ENCODE measurements at places on chromosomes 1 and 21.

DNA sequence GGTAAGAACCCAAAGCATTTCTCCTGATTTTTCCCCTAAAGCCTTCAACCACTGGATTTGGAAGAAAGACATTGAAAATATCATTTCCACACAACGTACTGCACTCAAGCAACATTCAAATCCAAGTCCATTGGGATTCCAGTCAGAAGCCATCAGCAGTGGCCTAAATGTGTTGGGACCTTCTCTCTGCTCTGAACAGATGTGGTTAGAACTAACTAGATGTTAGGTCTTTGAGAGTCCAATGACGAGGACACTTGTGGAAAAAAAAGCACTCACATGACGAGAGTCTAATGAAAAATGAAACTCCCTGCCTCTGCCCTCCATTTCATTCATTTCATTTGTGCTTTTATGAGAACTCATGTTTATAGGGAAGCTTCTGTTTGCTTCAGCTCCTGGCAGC, 382.3 kb downstream of the SIPA1L2 start:
- DNase-seq = no peak

GRCh38 chr1:11339346-11340232, 66.6 kb downstream of the UBIAD1 start:
- DNase-seq = peak; percentile 67

DNA sequence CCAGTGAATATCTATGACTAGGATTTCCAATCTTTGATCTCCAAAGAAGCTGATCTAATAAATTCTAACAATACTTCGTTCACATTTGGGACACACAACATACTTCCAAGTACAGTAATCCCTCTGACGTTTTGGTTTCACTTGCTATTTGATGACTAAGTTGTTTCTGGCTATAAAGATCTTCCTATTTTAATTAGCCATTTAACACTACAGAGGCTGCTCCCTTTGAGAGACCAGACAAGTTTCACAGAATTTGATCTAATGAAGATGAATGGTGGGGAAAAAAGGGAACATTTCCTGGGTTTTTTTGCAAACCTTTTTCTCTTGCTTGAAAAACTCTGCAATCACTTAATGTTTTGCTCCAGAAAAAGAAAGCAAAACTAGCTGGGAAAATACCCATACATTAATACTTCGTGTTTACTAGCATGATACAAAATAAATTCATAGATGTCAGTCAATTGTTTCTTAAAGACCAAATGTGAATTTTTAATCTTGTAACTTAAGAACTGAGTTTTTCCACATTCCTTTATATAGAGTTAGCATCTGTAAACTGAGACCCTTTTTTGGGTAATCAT, 28.0 kb upstream of the GLIS1 start:
- no peak for DNase-seq

DNA sequence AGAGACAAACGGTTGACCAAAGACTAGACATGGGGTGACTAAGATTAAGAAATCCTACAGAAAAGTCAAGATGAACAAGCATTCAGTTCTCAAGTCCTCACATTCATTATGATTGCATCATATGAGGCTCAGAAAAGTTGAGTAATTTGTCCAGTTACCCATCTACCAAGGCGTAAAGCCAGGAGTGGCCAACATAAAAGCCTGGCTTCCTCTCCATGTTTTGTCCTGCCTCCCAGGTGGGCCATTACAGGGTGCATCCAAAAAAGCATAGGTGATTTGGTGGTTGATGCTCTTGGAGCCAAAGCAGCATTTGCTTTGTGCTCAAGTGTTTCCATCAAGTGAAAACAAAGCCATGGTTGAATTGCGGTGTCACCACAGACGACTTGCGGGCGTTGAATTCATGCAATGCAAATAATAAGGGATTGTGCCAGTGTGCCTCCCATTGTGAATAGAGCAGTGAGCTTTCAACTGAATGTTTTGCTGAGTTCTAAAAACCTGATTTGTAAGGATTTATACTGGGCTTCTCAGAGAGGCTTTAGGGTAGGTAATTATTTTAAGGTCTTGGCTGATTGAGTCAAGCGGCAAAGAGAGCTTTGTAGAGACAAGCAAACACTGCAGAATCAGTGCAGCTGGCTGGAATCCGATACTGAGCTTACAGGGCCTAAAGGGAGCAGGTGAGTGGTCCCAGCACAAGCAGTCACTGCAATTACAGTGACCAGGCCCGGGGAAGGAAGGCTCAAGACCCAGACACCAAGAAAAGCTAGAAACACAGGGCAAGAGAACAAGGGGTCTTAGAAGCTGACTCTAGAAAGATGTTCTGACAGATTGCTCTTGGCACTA, 54.1 kb downstream of the KCNJ15 start:
- no peak for DNase-seq

GRCh38 chr1:161260376-161261260, 2.1 kb downstream of the PCP4L1 start:
- DNase-seq = no peak

- DNase-seq = no peak
These were observed 63.9 kb downstream of the WDR64 start for GRCh38 chr1:241715956-241716355.

DNA sequence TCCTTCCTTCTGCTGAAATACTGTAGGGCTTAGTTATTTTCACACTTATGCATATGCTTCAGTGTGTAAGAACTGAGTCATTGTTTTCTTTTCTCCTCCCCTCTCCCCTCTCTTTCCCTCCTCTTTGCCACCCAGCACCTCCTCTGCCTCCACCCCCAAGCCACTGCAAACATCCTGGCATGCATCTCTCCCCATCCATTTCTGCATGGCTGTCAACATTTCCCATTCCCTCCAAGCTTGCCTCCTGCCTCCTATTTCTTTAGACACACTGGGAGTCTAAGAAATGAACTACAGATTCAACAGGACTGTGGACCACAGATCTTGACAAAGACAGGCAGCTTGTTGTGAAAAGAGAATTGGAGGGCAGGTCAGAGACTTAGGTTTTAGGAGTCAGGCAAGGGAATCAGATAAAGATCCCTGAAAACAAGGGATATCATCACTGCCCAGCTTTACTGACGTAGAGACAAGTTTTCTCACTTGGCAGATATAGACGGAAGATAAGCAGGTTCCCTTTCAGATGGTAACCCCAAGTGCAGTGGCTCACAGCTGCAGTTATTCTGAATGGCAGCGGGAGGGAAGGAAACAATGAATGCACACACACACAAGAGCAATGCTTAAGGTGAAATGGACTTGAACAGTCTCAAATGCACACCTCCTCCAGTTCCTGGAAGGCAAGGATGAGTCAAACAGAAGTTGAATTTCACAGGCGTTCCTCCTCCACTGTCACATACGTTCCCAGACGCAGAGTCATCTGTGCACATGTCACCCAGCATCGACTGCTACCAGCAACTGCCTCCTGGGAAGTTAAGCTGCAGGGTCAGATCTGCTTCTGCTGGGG, 56.1 kb downstream of the HIVEP3 start:
- DNase-seq = no peak

DNA sequence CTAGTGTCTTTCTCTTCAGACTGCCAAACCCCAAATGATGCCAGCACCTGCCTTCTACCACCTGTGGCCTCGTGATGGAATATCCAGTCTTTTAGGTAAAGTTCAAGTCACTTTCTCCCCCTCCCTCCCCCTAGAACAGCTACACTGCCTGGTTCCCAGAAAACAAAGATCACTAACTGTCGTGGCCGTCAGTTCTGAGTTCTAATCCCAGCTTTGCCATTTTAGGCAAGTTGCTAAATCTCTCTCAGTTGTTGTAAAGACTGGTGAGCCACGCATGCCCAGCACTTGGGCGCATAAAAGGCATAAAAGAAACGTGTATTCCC, 648 bp upstream of the TRAPPC3 start:
- DNase-seq = no peak

- no peak for DNase-seq
These were observed 407.1 kb downstream of the LMO4 start for GRCh38 chr1:87735750-87736149.

GRCh38 chr1:2525572-2525919, 850 bp downstream of the PANK4 start:
- DNase-seq = no peak

- DNase-seq = no peak
These were observed 2.4 kb downstream of the TMEM201 start for GRCh38 chr1:9590945-9591668.

DNA sequence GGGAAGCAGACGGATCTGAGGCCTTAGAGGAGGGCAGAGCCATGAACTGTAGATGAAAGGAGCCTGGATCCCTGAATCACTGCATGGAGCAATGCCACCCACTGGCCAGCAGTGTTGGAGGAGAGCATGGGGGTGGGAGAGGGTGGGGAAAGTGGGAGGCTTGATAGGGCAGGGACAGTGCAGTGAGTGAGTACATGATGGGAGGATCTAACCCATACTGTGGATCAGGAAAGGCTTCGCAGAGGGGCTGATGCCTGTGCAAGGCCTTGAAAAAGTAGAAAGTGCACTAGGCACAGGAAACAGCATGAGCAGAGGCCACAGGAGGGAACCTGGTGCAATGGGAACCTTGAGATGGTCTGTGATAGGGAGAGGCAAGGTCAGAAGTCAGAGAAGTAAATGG, 391.9 kb downstream of the PTPRU start:
- no peak for DNase-seq

GRCh38 chr1:14003552-14003951, 303.6 kb downstream of the PRDM2 start:
- DNase-seq = no peak

- no peak for DNase-seq
These were observed 36.0 kb upstream of the COL6A2 start for GRCh38 chr21:46061950-46062349.

DNA sequence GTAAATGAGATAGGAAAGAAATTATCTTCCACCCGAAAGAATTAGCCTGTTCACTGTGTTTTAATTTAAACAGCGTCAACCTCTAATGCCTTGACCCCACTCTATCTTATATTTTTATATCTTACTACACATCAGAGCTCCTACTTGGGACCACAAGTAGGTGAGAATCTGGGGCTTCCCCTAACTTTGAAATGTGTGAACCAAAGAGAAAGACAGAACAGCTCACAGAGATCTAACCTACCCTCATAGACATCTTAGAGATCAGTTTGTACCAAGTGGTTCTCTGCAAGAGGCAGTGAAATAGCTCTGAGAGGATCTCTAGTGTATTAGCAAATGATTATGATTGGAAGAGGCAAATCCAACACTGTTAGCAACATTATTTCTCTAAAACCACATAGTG, 31.0 kb upstream of the IFI16 start:
- no peak for DNase-seq

- no peak for DNase-seq
These were observed 59.0 kb upstream of the PGD start for GRCh38 chr1:10339815-10340214.

DNA sequence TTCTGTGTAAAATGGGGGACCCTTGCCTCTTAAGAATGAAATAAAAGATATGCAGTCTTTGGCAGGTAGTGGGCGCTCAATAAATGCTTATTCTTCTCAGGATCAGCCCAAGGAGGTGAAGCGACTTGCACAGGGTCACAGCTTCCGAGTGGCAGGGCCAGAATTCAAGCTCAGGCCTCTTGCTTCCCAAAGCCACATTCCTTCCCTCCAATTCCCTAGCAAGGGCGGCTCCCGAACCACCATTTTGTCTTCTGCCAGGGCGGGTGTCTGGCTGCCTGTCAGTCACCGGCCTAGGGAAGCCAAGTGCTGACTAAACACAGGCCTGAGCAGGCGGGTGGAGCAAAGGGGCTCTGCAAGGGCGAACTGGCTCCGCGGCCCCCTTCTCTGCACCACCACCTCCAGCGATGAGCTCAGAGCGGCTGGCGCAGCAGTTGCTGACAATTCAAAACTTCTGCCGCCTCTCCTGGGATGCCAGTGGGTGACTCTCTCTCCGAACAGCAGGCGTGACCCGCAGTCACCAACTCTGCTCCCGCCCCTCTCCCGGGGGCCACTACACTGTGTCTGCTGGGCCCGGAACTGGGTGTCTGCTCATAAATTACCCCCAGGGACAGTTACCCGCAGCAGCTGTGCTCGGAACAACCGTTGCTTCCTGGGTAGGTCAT, 10.8 kb downstream of the GPR3 start:
- peak; percentile 89 for DNase-seq

GRCh38 chr1:115958866-115959265, 17.4 kb upstream of the SLC22A15 start:
- DNase-seq = no peak

DNA sequence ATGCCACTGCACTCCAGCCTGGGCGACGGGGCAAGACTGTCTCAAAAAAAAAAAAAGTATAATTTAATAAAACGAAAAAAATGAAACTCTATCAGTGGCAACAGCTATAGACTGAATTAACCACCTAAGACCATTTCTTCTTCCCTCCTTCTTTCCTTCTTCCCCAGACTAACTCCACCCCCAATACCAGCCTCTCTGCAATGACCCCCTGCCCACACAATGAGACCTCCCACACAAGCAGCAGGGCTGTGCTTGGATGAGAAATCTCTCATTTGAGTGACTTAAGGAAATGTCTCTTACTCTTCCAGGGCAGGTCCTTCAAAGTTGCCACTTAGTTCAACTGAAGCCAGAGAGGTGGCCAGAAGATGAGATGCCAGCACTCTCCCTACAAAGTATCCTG, 94.5 kb upstream of the SYT6 start:
- no peak for DNase-seq

GRCh38 chr1:182634306-182635072, 30.3 kb upstream of the RGS16 start:
- DNase-seq = no peak

- DNase-seq = no peak
These were observed 3.7 kb downstream of the KNCN start for GRCh38 chr1:46547481-46548383.

GRCh38 chr1:42157667-42158066, 4.5 kb downstream of the GUCA2B start:
- no peak for DNase-seq

- DNase-seq = no peak
These were observed 565.7 kb upstream of the PLXNA2 start for GRCh38 chr1:208809876-208810275.

- DNase-seq = no peak
These were observed 2.6 kb downstream of the ZNF691 start for GRCh38 chr1:42848823-42849537.

DNA sequence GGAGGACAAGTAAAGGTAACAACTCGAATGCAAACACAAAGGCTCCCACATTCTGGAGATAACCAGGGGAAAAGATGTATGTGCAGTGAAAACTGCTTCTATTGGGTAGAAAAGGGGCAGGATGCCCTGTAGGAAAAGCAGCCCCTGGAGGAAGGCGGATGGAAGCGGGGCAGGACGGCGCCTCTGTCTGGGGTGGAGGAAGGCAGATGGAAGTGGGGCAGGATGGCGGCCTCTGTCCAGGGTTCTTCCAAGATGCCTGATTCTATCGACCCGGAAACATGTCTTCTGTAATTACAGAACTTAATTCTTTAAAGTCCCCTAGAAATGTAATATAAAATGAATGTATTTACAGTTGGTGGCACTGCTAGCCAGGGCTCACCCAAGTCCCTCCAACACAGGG, 24.0 kb upstream of the LRRC47 start:
- no peak for DNase-seq

GRCh38 chr1:89935235-89935634, 59.7 kb upstream of the ZNF326 start:
- no peak for DNase-seq

GRCh38 chr21:32306021-32306780, 7.5 kb downstream of the MRAP start:
- no peak for DNase-seq

GRCh38 chr1:34806396-34806795, 13.6 kb downstream of the GJA4 start:
- no peak for DNase-seq

GRCh38 chr1:247409869-247410544, 6.0 kb upstream of the NLRP3 start:
- DNase-seq = no peak
